ENCODE measurements at places on chromosomes 7 and 10.

DNA sequence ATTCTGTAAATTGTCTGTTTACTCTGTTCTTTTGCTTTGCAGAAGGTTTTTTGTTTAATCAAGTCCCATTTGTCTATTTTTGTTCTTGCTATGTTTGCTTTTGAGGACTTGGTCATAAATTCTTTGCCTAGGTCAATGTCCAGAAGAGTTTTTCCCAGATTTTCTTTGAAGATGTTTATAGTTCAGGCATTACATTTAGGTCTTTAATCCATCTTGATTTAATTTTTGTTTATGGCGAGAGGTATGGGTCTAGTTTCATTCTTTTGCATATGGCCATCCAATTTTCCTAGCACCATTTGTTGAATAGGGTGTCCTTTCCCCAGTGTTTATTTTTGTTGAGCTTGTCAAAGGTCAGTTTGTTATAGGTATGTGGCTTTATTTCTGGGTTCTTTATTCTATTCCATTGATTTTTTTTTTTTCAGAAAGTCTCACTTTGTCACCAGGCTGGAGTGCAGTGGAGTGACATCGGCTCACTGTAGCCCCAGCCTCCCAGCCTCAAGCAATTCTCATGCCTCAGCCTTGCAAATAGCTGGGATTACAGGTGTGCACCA, 11.6 kb upstream of the ENTPD7 start:
- DNase-seq = no peak

- no peak for DNase-seq
These were observed 18.9 kb upstream of the TMEM140 start for GRCh38 chr7:135128931-135129330.

- DNase-seq = peak; percentile 40
These were observed 17.3 kb downstream of the DAGLB start for GRCh38 chr7:6430271-6430940.

- DNase-seq = peak; percentile 64
These were observed 302.5 kb upstream of the GALNT17 start for GRCh38 chr7:70829221-70830059.

GRCh38 chr7:47405286-47405904, 176.5 kb downstream of the TNS3 start:
- DNase-seq = no peak

GRCh38 chr10:95214793-95215192, 20.8 kb downstream of the ACSM6 start:
- DNase-seq = no peak

DNA sequence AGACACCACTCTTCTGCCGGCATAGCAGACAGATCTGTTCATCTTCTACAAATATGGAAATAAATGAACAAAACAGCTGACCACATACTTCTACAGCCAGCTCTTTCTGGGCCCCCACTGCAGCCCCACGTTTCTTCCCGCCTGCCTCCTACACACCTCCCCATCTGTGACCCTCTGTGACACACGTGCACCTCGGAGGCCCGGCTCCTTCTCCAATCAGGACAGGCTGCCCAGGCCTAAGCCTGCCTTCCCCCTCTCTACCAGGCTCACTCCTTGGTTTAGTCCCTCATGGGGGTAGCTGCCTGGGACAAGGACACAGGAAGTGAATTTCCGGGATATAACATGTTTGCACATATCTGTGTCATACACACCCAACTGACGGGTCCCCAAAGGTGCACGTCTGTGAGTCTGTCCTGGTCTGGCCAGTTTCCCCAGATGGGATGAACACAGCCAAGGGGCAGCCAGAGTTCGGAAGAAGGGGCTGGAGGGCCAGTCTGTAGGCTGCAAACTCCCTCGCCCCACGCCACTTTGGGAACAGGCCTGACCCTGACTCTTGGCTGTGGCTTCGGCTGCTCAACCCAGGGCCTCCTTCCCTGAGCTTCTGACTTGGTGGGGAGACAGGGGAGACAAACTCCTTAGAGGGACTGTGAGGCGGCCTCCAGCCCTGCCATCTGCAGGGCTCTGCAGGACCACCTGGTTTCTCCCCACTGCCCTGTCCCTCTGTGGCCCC, 30.3 kb downstream of the PITRM1 start:
- DNase-seq = no peak

- no peak for DNase-seq
These were observed 26.8 kb upstream of the AGR3 start for GRCh38 chr7:16908561-16908960.

DNA sequence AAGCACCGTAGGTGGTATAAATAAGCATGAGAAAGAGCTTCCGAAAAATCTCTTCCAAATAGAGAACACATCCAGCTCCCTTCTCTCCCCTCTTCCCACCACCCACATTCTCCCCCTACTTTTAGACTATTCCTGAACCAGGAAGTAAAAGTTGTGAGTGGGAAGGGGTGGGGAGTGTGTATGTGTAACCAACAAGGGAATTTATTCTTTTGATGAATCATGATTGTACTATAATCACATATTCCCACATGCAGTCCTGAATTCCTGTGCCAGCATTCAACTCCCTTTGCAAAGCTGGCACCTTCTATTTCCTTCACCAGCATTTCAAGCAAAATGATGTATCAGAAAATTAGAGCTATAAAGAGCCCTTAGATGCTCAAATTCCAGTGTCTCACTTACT, 230.6 kb upstream of the CHRM2 start:
- no peak for DNase-seq

GRCh38 chr7:36216063-36216684, 63.1 kb downstream of the EEPD1 start:
- DNase-seq = no peak

DNA sequence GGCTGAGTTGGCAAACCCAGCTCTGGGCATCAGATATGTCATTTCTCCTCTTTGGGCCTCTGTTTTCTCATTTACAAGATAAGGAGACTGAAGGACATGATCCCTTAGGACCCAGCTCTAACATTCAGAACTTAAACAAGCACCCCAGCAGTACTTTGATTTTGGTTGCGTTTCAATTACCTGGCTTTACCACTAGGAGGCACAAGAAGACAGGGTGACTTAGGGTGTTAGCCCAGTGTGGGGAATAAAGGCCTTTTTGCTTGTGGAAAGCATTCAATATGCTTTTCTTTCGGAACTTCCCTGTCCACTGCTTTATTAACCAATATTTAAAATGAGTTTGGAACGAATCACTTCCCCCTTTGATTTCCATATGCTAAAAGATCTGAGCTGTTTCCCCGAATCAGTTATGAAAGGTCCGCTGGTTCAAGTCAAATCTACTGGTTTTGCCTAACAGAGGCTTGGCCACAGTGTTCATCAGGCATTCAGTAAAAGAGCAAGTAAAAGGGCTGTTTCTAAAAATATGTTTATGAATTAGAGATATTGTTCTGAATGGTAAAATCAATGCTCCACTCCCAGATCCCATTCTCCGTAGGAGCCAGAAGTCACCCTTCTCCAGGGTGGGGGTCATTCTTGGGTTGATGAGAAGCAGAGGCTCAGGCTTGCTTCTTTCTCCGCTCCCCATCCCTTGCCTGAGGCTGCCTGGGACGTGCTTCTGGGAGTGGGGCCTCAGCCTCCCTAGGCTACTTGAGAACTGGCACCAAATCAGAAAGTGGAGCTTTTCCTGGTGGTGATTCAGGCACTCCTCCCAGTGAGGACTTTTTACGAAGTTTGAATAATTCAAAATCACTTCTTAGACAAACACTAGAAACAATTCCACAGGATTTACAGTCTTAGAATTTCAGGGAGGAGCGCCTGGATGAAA, 105.5 kb downstream of the MYOF start:
- DNase-seq = peak; percentile 57

GRCh38 chr10:60171436-60172013, 218.2 kb downstream of the ANK3 start:
- no peak for DNase-seq

DNA sequence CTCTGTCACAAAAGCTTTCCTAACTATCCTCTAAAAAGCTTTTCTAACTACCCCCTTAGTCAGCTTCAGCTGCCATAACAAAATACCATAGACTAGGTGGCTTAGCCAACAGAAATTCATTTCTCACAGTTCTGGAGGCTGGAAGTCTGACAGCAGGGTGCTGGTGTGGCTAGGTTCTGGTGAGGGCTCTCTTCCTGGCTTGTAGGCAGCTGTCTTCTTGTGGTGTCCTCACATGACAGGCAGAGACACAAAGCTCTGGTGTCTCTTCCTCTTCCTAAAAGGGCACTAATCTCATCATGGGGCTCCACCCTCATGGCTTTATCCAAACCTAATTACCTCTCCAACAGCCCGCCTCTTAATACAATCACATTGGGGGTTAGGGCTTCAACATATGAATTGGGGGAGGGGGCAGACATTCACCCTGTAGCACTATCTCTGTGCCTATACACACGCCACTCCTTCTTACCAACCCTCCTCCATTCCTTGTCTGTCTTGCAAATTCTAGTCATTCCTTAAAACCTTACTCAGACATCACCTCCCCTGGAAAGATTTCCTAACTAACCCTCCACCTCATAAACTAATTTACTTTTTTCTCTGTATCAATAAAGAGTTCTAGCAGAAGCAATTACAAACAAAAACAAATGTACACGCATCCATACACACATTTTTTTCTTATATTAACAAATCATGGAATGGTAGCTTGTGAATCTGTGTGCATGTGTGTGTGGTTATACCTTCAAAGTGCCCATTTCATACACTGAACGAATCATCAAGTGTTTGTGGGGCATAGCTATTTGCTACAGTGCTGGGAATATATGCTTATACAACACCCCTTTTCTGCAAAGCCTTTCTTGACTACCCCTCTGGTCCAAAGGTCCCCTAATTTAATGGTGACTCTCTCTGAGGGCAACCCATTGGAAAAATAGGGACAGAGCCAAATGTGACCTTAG, 26.4 kb downstream of the RHOBTB1 start:
- no peak for DNase-seq

GRCh38 chr7:21893401-21893800, 52.3 kb downstream of the CDCA7L start:
- DNase-seq = no peak
